Activated naive CD8-positive, alpha-beta T cell treated with anti-CD3 and anti-CD28 coated beads, Interleukin-2, amount 50 U/mL, for 24 hours (primary cell): ENCODE measurements at places on chromosomes 1 and 21.

- DNase-seq: no peak
These were observed 78.9 kb downstream of the CLEC20A start for GRCh38 chr1:178417858-178418257.

DNA sequence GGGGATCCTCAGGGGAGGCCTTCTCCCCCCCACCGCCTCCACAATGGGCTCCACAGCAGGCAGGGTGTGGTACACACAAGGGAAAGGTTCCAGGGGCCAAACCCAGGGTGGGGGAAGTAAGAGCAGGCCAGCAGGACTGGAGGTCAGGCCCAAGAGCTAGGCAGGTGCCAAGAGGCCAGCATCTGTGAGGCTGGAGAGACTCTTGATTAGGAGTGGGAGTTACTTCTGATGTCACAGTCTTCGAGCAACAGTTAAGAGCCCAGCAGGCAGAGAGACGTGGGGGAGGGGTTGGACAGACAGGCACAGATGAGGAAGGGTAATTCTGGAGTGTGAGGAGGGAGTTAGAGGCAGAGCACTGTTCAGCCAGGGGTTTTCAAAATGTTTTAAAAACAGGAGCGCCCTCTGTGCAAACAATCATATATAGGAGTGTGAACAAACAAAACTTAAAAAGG, 55.8 kb downstream of the SLC9A1 start:
- DNase-seq: peak; percentile 25

- DNase-seq: no peak
These were observed 35.3 kb downstream of the OPTC start for GRCh38 chr1:203528976-203529835.

GRCh38 chr1:32754317-32755097, 51.9 kb upstream of the SYNC start:
- peak; percentile 33 for DNase-seq

DNA sequence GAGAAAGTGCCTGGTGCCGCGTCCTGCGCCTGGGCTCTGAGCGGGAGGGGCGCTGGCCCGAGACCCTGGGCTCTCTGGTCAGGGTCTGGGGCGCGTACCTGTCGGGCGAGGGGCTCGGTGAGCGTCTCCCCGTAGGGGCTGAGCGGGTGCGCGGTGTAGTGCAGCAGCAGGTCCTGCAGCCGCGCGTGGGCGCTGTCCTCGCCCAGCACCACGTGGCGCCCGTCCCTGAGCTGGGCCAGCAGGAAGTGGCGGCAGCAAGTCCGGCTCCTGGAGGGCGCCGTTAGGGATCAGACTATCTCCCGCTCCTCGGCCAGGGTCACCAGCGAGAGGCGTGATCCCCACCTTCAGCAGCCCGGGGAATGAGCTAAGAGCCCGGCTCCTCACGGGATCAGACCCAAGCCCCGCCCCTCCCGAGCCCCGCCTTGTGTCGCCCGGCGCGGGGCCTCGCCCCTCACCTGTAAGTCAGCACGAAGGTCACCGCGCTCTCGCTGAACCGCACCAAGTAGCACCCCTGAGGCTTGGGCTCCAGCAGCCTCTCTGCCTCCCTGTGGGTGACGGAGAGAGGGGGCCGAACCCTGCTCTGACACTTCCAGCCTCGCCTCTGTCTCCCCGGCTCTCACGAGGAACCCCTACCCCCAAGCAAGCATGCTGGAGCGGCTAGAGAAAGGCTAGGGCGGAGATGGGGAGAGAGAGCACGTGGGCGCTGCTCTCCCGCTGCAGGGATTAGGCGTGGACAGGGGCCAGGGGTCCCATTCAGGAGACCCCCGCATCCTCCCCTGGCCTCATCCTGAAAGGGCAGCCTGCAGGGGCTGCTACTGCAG, 2.7 kb downstream of the SH2D2A start:
- DNase-seq: peak; percentile 83

DNA sequence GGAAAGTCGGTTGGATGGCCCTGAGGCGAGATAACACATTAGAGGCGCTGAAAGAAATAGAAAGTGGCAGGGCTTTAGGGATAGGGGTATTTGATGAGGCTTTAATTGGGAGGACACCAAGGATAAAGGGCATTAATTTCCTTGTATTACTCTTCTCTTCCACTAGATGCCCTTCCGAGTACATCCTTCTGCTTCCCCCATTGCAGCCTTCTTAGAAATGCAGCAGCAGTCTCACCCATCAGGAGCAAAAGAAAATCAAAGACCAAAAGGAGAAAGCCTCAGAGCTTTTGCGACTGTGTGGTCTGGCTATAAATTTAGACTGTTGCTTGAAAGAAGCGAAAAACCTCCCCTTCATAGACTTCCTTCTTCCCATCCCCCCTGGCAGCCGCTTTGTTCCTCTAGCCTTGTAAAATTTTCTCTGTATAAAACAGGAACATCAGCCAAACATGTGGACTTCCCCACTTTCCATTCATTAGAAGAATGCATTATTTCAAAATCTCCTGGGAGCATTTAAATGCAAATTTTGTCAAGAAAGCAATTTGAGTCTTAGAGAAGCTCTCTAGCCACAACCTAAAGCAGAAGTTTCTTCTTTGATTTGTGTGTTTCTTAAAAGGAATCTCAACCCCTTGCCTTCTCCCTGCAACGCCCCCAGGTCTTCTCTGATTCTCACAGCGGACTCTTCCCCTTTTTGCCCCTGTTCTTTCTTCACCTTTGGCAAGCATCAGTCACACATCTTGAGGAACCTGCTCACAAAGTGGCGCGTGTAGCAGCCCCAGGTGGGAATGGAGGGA, 76.6 kb downstream of the NDUFS5 start:
- peak; percentile 18 for DNase-seq

GRCh38 chr1:37274486-37274885, 199.9 kb upstream of the ZC3H12A start:
- DNase-seq: no peak

DNA sequence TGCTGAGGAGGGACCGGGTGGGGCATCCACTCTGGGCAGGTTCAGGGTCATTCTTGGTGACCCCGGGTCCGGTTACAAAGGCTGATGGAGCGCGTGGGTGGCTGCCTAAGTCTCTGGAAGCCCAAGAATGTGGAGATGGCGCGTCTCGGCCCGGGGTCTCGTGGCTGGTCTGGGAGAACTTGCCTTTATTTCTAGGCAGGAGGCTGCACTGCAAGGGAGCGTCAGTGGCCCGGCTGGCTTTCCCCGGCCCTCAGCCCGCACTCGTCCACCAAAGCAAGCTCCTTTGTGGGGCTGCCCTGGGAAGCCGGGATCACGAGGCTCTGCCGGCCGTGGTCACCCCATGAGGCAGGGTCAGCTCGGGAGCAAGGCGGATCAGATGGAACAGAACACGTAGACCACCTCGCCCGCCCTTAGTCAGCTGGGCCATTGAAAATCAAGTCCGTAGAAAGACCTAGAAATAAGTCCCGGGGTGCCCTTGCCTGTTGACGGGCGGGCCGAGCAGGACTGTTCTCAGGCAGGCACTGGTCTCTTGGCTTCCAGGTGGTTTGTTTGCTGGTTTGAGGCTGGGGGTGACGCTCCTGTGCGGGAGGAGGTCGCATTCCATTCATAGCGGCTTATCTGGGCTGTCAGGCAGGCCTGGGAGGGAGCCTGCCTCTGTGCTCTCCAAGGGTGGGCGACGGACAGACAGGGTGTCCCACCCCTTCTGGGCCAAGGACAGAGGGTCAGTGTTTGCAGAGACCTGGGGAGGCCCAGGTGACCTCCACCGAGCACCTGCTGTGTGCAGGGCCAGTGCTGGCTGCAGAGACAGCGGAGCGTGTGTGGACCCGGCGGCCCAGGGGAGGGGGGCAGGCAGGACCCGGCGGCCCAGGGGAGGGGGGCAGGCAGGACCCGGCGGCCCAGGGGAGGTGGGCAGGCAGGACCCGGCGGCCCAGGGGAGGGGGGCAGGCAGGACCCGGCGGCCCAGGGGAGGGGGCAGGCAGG, 25.8 kb downstream of the COL18A1 start:
- DNase-seq: no peak

GRCh38 chr1:68332041-68332440, 99.7 kb upstream of the WLS start:
- no peak for DNase-seq

DNA sequence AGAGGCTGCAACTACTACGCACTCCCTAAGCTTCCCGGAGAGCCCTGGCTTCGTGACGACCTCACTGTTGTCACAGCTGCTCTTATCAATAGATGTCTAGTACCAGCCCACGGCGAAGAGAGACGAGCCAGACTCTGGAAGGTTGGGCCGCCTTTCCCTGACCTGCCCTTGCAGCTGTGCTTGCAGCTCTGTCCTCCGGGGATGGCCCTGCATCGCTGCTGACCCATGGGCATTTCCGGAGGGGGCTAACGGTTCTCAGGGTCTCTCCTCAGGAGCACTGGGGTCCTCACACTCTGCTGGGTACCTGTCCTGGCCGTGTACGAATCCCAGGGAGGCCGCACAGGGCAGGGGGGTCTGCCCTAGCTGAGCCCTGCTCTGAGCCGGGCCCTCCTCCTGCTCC, 93.8 kb upstream of the COL6A1 start:
- DNase-seq: no peak

DNA sequence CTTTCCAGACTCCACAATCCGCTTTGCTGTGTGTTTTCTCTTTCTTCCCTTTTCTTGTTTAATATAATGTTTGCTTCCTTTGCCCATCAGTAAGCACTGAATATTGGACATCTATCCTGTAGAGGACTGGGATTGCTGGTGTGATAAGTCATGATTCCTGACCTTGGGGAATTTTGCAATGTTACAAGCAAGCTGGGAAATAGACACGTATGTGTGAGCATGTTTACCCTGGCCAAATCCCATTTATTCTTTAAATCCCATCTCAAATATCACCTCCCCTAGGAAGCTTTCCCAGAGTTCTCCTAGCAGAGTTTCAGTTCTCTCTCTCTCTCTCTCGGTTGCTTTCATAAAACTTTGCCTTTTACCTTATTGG, 155.3 kb downstream of the ROR1 start:
- no peak for DNase-seq

- DNase-seq: no peak
These were observed 13.4 kb upstream of the ARHGEF10L start for GRCh38 chr1:17525996-17526686.

GRCh38 chr1:223834660-223835263, 11.0 kb downstream of the TP53BP2 start:
- DNase-seq: no peak

GRCh38 chr1:40855513-40855912, 6.7 kb downstream of the CITED4 start:
- DNase-seq: peak; percentile 37

DNA sequence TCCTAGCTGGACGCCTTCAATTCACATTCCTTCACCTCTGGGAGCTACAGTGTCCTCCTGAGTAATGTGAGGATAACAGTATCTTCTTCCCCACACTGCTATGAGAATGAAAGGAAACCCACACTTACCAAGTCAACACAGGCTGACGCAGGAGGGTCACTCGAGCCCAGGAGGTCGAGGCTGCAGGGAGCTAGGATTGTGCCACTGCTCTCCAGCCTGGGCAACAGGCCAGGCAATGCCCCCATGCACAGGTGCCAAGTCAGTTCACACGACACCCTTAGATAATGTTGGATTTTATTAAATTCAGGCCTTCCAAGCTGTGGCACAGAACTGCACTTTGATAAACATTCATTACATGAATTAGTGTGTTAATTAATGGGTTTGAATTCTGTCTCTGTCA, 31.9 kb downstream of the MATN1 start:
- DNase-seq: no peak

- no peak for DNase-seq
These were observed 284.0 kb downstream of the DUSP10 start for GRCh38 chr1:221457685-221458446.
